Right hindlimb (tissue), 1 donor: ENCODE measurements at places on chromosomes 2 and 18.

GRCh38 chr2:238187618-238188548, 15.6 kb downstream of the ILKAP start:
- no peak for DNase-seq

- DNase-seq = no peak
Measured at GRCh38 chr18:58393295-58393694, 235.6 kb downstream of the ALPK2 start.

DNA sequence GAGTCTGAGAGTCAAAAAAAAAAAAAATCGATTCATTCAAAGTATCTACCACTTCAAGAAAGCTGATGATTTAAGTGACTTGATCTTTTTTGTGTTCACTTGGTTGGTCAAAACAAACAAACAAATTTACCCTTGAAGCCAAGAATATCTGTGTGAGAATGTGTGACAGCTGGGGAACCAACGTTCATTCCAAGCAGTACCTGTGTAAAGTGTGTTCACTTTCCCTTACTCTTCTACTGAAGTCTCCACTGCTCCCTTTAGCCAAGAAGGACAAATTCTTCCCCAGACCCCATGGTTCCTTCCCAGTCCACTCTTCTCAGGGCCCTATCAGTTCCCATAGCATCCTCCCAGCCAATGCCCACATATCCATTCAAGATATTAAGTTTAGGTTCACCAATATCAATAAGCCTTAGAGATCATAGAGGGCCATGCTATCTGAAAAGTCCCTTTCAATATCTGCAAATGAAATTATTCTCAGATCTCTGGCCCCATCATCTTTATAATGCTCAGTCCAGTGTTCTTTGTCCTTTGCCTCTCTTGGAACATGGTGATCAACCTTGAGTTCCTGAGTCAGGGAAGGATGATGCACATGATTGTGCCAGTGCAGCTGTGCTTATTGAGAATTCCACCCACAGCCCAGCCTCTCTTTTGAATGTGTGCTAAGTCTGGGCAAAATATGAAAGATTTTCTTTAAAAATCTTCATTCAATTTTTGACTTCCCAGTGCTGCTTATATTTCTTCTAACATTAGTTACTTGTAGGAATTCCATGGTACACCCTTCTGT, 82.8 kb upstream of the DTNA start:
- no peak for DNase-seq

DNA sequence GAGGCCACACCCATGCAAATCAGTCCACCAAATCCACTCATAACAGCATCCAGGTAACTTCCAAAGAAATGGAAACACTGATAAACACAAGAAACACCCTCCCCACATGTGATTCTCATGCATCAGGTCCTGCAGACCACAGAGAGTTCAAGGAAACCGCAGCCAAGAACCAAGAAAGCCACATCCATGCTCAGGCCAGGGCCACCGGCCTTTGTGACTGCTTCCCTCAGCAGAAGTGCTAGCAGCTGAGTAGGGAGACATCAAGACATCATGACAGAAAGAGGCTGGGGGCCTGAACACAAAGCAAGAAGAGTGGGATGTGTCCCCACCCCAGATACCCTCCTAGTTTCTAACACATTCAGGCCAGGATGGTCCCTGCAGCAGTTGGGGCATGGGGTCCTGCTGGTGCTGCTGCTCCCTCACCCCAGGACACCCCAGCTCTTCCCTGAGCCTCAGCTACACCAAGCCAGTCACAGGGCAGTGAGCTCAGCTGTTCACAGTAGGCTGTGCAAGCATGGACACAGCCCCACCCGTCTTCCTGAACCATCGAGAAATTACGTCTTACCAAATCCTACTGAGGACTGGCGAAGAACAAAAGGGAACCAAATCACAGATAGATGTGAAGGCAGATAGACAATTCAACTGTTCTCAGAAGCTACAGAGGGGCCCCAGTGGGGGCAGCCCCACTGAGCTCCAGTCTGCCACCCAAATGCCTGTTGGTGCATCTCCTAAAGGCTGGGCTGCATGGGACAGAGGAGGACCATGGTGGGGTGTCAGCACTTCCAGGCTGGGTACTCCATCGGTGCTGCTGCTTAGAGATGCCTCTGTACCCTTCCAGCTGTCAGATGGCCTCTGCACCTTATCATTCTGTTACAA, 60.9 kb downstream of the HDAC4 start:
- DNase-seq = no peak

DNA sequence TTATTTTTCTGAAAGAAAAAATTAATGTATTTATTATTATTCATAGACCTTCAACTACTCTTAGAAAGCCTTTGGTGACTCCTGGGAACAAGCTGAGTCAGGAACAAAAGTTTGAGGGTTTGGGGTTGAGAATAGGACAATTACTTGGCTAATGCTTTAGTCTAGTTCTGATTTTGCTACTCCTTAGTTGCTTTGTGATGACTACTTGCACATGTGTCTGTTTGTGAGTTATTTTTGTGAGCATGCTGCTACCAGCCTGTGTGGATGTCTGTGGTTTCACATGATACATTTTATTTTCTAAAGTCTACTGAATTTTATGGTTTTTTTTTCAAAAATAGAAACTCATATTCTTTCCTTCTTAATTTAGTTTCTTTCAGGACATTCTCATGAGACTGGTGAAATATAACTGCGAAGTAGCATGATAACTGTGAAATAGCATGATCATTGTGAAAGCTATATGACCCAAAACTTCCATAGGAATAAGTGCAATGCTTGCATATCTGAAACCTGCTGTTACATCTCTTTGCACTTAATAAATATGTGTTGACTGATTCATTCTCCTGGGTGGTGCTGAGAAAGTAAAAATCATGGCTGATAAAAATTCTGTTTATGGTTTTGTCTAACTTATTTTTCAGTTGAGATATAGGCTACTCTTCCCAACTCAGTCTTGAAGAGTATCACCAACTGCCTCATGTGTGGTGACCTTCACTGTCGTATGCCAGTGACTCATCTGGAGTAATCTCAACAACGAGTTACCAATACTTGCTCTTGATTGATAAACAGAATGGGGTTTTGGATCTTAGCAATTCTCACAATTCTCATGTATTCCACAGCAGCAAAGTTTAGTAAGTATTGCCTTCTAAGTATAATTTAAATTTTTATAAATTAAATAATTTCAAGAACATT, 17.9 kb upstream of the IL18R1 start:
- DNase-seq = no peak

- no peak for DNase-seq
Measured at GRCh38 chr18:63444580-63444979, 22.3 kb upstream of the VPS4B start.

- DNase-seq = no peak
Measured at GRCh38 chr2:110718990-110719389, 13.4 kb upstream of the ACOXL start.
